ENCODE measurements at places on chromosomes 5 and 9.
A peak's percentile ranks its signal among the peaks of the same experiment; 100 is the strongest.

- no peak for DNase-seq
Observed at GRCh38 chr9:88837731-88838130, 153.5 kb upstream of the S1PR3 start.

- no peak for DNase-seq
Observed at GRCh38 chr9:91760906-91761305, 189.1 kb downstream of the ROR2 start.

DNA sequence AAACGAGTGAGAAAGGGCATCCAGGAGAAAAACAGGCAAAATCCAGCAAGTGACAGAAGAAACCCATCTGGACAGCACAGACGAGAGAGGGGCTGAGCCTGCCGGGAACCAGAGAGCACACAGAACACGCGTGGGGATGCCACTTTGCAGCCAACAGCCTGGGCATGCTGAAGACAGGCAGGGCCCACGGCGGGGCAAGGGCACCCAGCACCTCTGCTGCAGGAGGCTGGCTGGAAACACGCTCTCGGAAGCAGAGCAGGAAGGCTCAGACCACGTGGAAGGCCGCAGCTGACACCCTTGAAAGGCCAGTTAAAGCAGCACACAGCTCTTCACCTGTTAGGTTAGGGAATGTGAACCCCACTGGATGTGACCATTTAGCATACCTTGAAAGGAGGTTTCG lies 76.1 kb downstream of the SECISBP2 start:
- no peak for DNase-seq

GRCh38 chr5:160693831-160694465 lies 158.1 kb downstream of the ATP10B start:
- peak; percentile 8 for DNase-seq

- no peak for DNase-seq
Observed at GRCh38 chr9:128689293-128689774, 312 bp downstream of the SET start.
